CD4-positive, alpha-beta T cell treated with Interleukin-10 for 1 hour (primary cell): ENCODE measurements at places on chromosomes 16 and 17.

DNA sequence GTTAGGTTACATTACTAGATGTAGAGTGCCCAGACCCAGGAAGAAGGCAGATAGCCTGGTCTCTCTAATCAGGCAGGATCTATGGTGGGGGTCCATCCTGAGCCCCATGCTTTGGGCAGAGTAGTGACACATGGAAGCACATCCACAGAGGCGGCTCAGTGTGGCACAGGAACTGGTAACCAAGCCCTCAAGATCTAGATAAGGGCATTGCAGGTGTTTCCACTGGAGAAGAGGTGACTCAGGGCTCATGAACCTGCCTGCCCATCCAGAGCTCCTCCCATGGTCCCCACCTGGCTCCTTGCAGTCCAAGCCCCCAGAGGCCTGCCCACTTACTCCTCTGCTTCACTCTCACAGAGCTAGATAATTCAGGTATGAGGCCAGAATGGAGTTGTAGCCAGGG lies 62.0 kb upstream of the TMEM132E start:
- DNase-seq, result no peak

DNA sequence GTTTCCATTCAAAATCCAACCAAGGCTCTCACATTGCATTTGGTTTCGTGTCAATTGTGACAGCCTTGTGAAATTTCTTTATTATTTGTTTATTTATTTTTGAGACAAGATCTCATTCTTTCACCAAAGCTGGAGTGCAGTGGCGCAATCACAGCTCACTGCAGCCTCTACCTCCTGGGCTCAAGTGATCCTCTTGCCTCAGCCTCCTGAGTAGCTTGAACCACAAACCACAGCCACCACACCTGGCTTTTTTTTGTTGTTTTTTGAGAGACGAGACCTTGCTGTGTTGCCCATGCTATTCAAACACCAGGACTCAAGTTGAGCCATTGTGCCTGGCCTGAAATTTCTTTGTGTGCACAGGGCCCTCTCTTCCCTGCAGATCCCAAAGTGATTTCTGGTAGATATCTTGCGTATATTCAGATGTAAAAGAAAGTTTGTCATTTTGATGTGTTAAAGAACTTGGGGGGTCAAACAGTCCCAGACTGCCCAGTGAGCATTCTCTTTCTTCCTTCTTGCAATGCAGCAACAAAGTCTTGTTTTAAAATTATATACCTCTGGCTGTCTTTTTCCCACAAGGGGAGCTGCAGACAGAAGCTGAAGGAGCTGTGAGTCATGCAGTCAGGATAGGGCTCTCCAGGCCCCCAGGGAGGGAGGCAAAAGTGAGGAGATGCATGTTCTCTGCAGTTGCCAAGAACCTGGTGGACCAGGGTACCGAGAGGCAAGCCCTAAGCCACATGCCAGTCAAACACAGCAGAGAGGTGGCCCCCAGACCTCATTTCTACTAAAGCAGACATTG lies 15.5 kb upstream of the USP22 start:
- no peak for DNase-seq

DNA sequence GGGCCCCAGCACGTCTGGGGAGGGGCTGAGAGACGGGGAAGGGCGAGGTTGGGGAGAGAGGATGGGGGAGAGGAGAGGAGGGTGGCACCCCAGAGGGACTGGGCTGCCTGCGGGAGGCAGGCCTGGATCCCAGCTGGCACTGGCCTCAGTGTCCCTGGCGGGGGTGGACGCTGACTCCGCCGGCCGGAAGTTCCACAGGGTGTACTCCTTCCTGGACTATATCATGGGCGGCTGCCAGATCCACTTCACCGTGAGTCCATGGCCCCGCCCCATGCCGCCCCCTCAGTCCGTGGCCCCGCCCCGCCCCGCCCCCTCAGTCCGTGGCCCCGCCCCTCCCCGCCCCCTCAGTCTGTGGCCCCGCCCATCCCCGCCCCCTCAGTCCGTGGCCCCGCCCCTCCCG lies 11.3 kb downstream of the CPNE7 start:
- no peak for DNase-seq

DNA sequence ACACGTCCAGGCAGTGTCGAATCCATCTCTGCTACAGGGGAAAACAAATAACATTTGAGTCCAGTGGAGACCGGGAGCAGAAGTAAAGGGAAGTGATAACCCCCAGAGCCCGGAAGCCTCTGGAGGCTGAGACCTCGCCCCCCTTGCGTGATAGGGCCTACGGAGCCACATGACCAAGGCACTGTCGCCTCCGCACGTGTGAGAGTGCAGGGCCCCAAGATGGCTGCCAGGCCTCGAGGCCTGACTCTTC lies 7.2 kb upstream of the CD68 start:
- no peak for DNase-seq

GRCh38 chr17:33447090-33447489 lies 154.0 kb upstream of the ASIC2 start:
- DNase-seq, result no peak

DNA sequence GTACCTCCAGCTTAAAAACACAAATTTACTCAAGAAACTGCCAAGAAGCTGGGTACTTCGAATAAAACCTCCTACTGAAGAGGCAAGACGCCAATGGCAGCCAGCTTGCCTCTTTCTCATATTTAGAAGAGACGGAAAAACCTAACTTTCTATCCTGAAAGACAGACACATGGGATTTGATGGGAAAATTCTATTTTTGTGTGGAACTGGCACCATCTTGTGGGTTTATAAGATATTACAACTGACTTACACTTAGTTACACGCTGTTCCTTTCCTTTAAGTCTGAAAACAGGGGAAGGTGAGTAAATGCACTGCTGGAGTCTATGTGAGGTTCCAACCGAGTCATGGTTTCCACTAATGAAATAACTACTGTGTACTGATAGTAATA lies 10.3 kb downstream of the ZNF18 start:
- peak; percentile 6 for DNase-seq

DNA sequence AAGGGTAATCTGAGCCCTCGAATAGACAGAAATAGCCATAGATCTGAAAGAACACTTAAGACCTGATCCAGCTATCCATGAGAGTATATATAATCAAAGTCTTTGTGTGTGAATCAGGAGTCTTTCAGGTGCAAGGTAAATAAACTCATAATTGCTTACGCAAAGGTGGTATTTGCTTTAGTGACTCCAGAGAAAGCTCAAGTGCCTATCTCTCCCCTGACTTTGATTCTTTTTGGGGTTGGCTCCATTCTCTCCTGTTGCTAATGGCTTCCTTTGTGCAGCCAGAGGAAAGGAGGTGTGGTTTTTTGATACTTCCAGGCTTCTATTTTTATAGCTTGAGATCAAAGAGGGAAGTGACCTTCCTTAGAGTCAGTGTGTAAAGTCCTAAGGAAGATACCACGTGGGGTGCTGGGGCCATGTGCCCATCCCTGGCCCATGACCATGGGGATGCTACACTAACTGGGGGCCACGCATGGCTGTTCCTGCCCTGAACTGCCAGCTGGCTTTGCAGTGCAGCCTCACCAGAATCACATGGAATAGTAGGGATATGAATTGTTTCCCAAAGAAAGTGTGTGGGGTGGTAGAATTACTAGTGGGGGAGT lies 45.8 kb downstream of the TENT4B start:
- no peak for DNase-seq

GRCh38 chr16:17224350-17224749 lies 246.4 kb downstream of the XYLT1 start:
- no peak for DNase-seq

GRCh38 chr16:27951489-27952120 lies 111.9 kb downstream of the GSG1L start:
- DNase-seq, result no peak

DNA sequence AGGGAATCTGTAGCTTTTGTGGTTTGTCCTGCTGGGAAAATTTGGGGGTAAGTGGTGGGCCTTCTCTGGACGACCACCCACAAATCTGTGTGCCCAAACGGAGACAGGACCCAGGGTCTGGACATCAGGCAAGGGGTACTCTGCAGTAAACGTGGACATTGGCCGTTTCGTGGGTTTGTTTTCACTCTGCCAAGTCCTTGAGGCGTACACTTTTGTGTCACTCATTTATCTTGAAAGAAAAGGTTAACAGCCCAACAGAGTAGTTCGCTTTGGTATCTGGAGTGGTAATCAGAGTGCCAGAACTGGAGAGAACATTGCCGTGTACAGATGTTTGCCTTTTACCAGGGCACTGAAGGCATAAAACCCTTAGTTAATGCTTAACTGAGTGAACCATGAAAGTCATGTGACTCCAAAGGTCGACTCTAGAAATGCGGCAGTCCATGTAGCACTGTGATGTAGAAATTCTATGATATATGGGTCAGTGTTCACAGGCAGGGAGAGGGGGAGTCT lies 15.4 kb downstream of the NAA60 start:
- DNase-seq, result peak; percentile 32

DNA sequence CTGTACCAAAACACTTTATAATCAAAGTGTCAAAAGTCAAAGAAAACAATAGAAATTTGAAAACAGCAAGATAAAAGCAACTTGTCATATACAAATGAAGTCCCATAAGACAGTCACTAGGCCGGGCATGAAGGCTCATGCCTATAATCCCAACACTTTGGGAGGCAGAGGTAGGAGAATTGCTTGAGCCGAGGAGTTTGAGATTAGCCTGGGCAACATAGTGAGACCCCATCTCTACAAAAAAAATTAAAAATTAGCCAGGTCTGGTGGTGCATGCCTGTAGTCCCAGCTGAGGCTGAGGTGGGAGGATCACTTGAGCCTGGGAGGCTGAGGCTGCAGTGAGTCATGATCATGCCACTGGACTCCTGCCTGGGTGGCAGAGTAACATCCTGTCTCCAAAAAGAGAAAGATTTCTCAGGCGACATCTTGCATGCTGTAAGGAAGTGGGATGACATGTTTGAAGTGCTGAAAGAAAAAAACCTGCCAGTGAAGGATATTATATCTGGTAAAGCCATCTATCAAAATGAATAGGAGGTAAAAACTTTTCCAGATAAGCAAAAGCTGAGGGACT lies 98.7 kb upstream of the NACA2 start:
- DNase-seq, result no peak

DNA sequence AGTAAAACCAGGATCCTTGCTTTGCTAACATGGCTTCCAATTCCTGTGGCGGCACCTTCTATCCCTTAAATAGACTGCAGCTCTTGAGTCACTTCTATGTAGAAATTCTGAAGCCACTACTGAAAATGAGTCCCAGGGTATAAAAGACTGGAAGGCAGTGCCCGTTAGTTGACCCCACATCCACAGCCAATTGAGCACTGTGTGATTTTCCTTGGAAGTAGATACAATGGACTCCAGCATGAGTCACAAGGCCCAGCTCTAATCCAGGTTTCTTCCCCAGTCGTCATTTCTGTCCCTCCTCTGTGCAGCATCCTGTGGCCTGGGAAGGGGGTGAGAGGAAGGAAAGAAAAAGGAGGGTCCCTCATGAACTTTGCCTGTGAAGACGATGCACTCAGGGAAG lies 69.5 kb downstream of the HLF start:
- no peak for DNase-seq

GRCh38 chr17:18217412-18218015 lies 7.9 kb upstream of the LLGL1 start:
- peak; percentile 78 for DNase-seq

GRCh38 chr16:88285514-88285822 lies 97.3 kb upstream of the ZNF469 start:
- DNase-seq, result no peak

DNA sequence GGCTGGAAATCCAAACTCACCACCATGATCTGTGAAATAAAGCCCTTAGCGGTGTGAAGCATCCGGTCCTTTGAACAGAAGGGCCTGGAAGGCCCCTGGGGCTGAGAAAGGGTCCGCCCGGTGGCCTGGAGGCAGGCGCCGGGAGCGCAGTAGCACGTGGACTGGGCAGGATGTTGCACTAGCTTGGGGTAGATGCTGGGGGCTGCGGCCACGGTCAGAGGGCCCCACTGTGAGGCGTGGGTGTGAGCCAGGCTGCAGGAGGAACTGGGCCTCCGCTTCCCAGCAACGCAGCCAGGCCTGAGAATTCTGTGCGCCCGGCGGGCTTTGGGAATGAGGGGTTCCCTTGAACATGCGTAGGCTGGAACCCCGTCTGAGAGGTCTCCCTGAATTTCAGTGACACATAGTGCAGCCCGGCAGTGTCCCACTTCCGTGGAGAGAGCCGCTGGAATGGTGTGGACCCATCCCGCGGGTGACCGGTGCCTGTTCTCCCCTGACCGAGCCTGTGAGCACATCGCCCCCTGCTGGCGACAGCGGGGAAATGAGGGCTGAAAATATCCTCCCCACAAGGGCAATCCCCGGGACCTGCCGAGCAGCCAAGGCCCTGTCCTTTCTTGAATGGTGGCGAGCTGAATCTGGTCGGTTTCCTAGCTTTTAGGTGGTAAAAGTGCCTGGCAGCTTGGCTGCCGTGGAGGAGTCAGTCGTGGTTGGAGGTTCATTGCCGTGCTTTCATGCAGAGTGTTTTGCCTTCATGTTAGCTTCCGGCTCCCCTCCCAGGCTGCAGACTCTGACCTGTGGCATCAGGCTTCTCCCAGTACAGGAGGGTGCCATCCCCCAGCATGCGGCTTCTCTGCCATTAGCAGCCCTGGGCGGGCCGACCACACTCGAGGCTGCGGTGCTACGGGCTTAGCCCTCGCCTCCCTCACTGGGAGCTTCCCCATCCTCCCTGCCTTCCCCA lies 43.8 kb downstream of the DNAJA2 start:
- peak; percentile 68 for DNase-seq

DNA sequence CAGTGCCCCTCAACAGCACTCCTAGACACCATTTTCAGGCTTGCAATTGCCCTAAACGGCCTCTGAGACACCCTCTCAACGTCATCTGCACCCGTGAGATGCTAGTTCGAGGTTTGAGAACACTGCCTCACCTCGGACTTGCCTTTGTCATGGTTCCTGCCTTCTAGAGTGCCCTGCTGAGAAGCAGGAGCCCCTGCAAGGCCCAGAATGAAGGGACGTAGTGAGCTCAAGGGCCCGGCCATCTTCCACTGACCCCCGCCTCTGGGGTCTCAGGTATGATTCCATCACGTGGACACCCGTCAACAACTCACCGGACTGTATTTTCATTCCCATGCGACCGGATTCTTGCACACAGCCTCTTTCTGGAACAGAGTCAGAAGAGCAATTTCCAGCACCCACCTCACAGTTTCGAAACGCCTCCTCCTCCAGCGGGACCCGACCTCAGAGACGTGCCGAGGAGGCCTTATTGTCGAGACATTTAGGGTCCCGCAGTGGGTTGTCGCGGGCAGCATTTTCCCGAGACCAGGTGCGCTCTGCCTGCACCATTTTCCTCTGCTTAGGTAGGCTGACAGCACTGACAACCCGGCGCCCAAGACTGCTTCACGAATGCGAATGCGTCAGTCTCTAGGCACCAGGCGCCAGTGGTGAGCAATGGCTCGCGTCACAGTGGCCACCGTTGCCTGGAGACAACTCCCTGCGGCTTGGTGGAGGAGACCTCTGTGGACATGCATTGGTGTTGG lies 999.9 kb downstream of the KCNJ18 start:
- DNase-seq, result no peak

DNA sequence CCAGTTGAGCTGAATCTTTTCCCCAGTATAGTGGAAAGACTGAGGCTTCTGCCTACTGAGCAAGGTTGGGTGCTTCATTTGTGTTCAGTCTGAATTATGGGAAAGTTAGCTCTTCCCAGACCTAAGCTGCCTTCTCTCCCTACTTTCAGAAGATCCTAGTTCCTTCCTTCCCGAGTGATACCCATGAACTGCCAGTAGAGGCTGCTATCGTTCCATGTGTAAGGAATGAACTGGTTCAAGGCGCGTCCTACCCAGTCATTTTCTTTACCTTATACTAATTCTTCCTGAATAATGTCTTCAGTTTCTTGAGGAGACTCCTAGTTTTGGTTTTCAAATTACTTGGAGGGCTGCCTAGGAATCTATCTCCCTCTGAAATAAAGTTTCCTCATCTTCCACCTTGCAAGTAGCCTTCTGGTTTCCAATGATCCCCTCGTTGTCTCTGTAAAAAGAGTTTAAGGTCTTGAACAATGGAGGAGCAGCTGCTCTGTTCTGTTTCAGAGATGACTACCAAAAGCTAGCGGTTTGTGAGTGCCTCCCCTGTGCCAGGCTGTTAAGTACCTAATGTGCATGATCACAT lies 934 bp upstream of the AOC2 start:
- peak; percentile 25 for DNase-seq
